ENCODE measurements at places on chromosomes 12 and 14.

DNA sequence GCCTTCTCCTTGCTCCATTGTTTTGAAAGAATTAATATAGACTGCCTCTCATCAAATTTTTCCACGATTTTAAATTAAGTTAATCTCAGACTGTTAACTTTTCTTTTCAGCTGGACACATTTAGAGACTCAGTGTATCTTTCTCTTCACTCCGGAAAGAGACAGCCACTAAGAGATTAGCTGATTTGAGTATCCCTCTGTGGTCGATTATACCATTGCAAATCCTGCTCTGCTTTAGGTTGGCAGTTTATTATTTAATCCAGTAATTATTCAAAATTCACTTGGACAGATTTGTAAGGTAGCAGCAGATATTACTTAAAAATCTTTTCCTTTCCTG lies 588 bp upstream of the TWF1 start:
- DNase-seq = no peak

GRCh38 chr12:100484183-100484886 lies 10.7 kb downstream of the NR1H4 start:
- no peak for DNase-seq

DNA sequence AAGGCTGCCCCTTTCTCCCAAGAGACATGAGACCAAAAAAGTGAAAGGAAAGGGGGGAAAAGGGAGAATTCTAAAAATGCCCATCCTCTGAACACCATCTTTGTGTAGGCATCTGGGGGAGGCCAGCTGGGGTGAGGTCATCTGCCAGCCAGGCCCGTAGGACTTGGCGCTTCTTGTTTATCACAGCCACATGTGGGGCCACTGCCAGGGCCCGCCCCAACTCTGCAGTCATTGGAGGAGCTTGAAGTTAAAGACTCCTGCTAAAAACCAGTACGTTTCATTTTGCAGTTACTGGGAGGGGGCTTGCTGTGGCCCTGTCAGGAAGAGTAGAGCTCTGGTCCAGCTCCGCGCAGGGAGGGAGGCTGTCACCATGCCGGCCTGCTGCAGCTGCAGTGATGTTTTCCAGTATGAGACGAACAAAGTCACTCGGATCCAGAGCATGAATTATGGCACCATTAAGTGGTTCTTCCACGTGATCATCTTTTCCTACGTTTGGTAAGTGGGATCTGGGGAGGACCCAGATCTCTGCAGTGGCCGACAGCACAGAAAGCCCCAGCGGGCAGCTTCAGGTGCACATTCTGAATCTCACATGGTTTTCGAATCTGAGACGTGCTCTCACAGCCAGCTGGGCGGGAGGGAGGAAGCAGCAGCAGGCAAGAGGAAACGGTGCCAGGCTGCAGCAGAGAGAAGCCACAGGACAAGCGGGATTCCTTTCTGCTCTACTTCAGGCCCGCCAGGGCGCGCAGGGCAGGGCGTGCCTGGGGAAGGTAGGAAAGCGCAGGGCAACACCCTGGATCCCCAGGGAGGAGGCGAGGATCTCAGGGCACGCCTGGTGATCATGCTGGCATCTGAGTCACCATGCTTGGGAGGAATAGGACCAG lies at the start of gene P2RX7:
Gene P2RX7 (plus strand): TSS at position 276 of the 881 bp plus-strand sequence. CDS start 95 bp downstream, at position 371.
- no peak for DNase-seq

- DNase-seq = no peak
Observed at GRCh38 chr12:45231515-45232145, 15.7 kb downstream of the ANO6 start.

DNA sequence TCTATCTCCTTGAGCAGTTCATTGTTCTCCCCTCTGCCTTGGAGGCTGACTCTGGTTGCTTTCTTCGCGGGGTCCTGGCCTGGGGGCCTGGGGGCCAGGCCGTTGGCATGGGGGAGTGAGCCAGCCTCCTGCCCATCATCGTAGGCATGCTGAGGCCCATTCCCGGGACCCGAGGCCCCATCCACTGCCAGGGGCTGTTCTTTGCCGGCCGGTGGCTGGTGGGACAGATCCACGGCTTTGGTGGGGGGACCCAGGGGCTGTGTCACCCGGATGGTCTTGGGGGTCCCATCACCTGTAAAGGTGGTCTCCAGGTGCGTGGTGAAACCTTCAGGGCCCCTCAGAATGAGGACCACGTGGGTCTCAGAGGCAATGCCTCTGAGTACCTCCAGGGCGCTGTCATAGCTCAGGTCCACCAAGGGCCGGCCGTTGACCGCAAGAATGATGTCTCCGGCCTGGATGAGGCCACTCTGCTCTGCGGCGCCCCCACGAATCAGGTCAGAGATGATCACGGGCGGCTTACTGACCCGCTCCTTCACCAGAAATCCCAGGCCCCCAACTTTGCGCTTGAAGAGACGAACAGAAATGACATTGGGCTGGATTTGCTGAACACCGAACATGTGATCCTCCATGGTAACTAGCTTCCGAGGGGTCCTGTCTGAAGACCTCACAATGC lies 30.8 kb downstream of the NOS1 start:
- no peak for DNase-seq

- no peak for DNase-seq
Observed at GRCh38 chr12:117159674-117160073, 30.6 kb downstream of the FBXO21 start.

Data from HEK293T (cell line).